ENCODE measurements at places on chromosomes 7 and 10.

DNA sequence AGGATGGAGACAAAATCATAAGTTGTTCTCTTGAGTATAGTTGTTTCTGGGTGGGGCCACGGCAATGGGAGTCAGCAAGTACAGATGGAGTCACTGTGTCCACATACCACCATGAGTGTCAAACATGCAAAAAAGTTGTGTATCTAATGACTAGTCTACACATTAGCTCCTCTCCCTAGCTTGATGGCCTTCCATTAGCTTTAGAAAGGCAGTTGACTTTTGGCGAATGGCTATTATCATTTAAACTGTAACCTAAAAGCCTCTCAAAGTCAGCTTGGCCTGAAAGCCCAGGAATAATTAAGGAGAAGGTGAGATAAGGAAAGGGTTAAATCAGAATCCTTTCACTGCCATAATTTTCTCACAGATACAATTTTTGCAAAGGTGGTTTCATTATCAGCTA, 95.5 kb upstream of the MEOX2 start:
- no peak for DNase-seq

DNA sequence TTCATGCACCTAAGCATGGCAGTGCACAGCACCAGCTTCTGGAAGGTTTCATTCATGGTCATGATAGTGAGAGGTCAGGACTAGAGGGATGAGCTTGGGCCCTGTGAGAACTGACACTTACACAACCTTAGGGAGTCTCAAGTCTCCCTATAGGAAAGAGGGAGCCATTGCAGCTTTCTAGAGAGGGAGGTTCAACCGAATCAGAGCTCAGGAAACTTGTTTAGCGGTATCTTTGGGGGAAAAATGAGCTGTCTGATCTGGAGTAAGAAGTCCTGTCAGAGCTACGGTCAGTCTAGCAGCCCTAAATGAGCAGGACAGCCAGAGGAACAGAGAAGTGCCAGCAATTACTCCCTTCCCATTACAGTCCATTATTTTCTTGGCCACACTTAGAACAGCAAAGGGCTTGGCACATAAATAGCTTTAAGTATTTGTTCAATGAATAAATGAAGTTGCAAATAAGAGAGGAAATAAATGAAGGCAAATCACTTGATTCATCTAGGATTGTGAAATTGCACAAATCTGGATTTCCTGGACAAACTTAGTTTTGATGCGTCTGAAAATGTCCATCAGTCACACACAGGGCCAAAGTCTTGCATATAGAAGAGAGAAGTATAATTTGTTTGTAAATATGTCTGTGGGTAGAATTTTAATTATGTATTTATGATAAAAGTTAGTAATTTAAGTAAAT, 262.0 kb downstream of the GLI3 start:
- no peak for DNase-seq

GRCh38 chr7:32947420-32947983, 9.7 kb upstream of the FKBP9 start:
- no peak for DNase-seq

DNA sequence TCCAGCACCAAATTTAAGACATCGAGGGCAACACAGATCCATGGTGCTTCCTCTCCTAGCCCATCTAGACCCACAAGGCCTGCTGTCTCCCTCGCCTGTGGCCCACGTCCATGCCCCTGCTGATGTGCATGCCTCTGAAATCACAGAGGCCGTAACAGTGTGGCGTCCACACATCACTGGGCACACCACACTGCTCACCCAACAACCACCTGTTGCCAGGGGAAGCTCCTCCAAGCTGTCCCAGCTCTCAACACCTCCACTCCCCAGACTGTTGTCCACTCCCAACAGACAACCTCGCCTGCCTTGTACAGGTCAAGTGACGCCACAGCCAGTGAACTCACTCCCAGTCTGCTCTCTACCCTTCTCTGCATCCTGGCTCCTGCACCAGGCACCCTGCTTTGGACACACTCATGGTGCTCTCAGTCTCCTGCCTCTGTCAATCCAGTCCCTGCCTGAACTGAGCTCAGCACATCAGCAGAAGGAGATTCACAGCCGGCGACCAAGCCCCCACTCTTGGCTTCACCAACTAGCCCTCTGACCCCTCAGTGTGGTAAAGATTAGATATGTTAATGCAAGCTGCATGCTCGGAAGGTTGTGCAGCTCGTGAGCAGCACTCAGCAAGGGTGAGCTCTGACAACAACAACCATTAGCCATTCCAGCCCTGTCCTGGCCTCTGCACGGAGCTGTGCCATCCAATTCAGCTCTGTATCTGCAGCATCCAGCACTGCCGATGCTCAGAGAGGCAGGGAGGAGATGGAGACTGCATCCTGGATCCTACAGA, 197.0 kb downstream of the TNS3 start:
- DNase-seq: no peak

DNA sequence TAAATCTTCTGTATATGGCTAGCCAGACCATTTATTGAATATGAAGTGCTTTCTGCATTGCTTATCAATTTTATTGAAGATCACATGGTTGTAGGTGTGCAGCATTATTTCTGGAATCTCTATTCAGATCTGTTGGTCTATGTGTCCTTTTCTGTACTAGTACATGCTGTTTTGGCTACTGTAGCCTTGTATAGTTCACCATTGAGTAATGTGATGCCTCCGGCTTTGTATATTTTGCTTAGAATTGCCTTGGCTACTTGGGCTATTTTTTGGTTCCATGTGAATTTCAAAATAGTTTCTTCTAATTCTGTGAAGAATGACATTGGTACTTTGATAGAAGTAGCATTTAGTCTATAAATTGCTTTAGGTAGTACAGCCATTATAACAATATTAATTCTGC, 1187.2 kb downstream of the XPNPEP1 start:
- DNase-seq: no peak

DNA sequence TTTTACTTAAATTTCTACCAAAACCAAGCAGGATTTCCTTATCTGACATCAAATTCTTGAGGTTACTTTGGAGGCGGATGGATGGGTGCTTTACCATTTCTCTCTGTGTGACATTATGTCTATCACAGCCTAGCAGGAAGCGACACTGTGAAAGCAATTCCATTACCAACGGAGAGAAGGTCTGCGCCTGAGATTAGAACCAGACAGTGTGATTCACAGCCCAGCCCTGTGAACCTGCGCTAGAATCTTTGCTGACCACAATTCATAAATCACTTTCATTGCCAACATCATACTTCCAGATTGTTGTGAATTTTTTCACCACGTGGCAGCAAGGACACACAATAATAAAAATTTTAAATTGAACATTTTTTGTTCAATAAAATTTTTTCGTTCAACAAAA, 126.5 kb downstream of the CUBN start:
- no peak for DNase-seq

DNA sequence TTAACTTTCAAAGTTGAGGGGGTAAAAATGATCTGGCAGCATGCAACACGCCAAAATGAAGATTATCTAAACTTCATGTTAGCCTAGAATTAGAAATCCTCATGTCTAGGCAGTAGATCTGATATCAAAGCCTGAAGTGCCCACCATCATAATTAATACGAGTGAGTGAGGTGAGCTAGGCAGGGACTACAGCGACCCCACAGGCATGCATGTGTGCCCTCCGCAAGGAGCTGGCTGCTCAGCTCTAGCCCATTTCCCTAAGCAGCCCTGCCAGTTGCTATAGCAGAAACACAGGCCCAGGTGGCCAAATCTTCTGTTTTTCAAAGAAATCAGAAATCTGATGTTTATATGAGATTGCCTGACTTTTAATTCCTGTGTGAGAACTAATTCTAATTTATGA, 93.1 kb upstream of the IFRD1 start:
- DNase-seq: no peak

GRCh38 chr10:123458933-123459332, 207.2 kb upstream of the GPR26 start:
- DNase-seq: no peak

DNA sequence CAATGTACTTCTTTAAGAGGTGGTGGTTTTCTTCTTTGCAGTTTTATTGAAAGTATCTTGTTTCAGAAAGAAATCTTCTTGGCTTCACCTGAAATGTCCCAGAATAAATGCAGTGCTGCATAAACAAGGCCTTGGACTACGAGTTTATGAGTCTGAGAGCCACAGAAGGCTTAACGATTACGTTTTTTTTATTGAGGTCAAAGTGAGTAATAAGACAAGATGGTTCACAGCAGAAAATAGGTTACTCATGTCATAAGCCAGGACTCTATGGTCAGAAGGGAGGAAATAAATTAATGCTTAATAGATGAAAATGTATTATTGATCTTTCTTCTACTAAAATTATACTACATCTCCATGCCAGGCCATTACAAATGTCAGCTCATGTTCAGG, 13.7 kb upstream of the NPTX2 start:
- no peak for DNase-seq

- no peak for DNase-seq
These were observed 1086.6 kb upstream of the SORCS1 start for GRCh38 chr10:108250936-108251620.

DNA sequence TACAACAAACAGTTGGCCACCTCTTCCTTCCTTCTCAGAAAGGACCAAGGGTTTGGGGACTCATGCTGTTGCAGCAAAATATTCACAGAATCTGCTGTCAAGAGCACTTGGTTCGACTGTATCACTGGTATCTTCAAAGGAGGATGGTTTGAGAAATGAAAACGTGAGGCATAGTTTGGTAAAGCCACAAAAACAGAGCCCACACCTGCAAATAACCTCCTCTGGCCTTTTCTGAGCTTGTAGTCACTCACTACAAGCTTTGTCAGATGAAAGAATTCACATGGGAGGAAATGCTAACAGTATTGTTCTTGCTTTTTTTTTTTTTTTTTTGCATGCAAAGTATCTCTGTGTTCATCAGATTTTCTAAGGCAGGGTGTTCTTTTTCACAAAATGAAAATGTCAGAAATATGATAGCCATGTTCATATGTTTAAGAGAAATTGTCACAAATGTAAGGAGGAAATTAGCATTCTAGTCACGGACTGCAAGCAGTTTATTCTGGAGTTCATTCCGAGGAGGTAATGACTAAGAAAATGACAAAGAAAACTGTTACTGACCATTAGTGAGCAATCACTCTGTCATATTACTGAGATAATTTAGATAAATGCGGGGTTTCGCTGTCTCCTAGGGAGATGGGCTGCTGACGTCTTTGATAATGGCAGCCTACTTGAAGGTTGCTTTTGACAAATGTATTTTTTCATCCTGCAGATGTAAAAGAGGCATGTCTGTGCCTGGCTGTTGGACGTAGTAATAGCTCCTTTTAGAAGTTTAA, 117.8 kb upstream of the MYO3A start:
- no peak for DNase-seq

- peak; percentile 72 for DNase-seq
These were observed 1.7 kb downstream of the SFXN3 start for GRCh38 chr10:101032637-101033224.

DNA sequence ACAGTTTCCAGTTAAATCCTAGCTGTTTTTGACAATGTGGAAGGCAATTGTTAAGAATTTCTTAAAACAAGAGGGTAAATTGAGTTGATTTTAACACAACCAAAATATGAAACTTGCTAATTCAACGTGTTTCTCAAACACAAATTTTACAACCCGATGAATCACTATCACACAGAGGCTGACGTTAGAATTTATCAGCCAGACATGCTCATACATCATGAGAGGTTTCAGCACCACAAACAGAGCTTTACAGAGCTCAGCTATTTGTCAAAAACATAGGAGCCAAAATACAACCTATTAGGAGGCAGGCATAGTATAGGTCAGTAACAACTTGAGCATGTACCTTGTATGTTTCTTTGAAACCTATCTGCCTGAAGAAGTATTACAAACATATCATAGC, 36.1 kb downstream of the LRRN3 start:
- DNase-seq: no peak

DNA sequence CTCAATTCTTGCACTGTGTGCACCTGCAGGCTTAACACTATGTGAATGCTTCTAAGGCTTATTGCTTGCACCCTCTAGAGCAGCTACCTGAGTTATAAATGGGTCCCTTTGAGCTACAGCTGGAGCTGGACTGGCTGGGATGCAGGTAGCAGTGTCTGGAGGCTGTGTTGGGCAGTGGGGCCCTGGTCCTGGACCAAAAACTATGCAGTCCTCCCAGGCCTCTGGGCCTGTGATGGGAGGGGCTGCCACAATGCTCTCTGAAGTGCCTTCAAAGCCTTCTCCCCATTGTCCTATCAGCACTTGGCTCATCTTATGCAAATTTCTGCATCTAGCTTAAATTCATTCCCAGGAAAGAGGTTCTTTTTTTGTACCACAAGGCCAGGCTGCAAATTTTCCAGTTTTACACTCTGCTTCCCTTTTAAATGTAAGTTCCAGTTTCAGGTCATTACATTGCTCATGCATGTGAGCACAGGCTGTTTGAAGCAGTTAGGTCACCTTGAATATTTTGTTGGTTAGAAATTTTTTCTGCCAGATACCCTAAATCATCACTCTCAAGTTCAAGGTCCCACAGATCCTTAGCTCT, 26.0 kb downstream of the KBTBD2 start:
- DNase-seq: no peak

Measured in uterus (tissue), 4 donors.